ENCODE measurements at places on chromosomes 2 and 18.

DNA sequence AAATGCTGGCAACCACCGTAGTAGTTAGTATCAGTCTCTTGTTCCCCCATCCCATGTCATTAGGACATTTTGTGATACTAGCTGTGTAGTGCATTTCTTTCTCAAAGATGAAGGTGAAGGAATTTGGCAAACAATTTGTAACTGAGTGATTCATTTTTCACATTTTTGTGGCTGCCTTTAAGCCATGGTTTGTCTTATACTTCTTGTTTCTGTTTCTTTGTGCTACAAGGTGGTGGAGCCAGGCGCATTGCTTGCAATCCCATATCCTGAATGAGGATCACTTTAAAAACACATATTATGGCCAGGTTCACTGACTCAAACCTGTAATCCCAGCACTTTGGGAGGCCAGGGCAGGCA is 40.6 kb downstream of the GPD2 start:
- no peak for DNase-seq

GRCh38 chr18:76491776-76492668 is 3.0 kb downstream of the ZNF516 start:
- no peak for DNase-seq

DNA sequence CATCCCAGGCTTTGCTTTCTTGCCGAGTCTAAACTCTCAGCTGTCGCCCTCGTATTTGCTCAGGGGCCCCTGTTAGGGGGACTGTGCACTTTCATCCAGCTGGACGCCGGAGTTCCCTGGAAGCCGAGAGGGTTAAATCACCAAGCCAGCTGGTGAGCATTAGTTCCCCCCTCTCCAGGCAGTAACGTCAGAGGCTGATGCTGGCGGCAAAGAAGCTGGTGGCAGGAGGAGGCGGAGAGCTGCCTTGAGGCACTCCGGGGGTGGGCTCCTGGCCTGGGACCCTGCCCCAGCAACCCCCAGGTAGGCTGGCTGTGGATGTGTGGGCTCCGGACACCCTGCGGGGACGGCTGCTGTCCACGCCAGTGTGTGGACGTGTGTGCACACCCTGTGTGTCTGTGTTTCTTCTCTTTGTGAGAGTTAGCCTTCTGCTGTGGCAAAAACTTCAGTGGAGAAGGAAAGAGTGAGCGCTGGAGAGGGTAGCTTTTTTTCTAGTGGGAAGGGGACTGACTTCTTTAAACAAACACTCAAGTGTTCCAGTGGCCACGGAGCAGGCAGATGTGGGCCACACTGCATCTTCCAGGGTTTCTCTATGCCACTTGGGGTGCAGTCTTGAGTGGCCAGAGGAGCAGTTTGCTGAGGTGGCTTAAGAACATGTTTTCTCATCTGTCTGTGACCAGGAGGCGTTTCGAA is 84.7 kb downstream of the GLI2 start:
- peak; percentile 42 for DNase-seq

DNA sequence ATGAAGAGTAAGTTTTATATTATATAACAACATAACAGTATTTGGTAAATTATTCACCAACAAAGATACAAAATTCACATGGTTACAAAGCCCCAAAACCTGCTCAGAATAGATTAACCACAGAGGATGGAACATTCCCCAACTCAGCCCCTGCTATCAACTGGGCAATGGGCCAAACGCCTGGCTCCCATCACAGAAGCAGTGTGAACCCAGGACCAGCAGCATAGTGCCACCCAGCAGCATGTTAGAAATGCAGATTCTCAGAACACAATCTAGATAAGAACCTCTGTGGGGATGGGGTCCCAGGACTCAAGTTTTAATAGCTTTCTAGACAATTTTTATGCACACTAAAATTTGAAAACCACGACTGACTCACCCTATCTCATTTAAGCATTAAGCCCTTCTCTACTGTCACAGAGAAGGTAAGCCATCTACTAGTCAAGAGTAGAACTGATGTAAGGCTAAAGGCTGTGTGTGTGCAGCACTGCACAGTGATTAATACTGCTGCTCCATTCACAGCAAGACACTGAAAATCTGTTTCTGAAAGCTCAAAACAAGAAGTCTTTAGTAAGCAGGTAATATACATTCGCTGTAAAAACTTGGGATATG is 15.2 kb downstream of the AFG3L2 start:
- DNase-seq = no peak

DNA sequence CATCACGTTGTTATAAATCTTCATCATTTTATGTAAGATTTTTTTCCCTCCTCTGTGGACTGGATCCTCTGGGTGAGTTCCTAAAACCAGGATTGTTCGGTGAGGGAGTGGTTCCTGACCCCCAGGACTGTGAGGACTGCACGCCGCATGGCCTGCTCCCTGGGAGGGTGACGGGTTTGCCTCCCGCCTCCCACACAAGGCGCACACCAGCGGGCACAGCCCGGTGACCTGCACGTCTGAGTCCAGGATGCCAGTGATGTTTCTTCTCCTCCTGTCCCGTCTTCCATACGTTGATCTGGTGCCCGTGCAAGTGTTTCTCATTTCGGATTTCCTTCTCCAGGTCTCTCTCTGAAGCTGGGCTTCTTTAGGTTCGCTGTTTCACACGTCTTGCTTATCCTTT is 27.1 kb downstream of the CTDP1 start:
- DNase-seq = no peak

DNA sequence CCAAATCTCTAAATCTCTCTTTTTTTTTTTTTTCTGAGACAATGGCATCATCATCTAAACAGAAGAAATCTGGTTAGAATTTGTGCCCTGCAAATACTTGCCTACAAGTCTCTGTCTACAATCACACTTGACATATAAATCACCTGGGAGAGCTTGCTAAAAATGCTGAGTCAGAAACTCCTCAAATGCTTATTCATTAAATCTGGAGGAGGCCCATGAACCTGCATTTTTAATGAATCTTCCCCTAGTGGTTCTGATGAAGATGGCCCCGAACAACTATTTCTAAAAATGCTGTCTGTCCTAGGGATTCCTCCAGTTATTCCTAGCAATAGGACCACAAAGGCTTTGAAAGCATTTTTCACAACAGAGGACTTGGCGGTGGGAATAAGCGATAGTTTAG is 1.6 kb upstream of the CSRNP3 start:
- no peak for DNase-seq

GRCh38 chr2:8754106-8754776 is 72.4 kb downstream of the ID2 start:
- no peak for DNase-seq

GRCh38 chr2:28568036-28568435 is 72.2 kb downstream of the PLB1 start:
- no peak for DNase-seq

- DNase-seq = no peak
Observed at GRCh38 chr2:185316383-185316782, 422.2 kb upstream of the FSIP2 start.

- no peak for DNase-seq
Observed at GRCh38 chr2:102391565-102391964, 31.4 kb upstream of the IL18RAP start.

GRCh38 chr2:237877576-237878307 is 18.3 kb downstream of the RAMP1 start:
- no peak for DNase-seq

DNA sequence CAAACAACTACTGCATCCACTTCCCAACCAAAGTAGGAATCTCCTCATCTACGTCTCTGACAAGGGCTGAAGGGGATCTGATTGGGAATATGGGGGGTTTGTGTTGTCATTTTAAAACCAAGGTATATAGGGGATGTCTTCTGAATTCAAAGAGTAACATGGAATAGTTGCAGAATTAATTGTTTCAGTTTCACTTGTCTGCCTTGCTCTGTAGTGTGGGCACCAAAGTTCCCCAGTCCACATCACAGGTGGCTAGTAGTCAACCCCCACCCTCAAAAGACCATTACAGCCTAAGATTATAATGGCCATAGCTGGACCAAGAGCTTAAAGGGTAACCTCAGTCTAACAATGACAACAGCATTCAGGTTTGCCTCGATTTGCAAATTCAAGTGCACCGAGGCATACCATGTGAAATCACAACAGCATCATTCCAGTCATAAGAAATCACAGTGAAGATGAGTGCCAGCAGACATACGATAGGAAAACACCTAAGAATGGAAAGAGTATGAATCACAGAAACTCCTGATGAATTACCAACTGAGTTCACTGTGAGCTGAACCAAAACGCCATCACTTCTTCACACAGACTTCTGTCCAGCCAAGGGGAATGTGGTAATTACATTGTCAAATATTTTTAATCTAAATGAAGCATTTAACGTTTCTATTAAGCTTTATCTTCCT is 52.4 kb downstream of the MYO5B start:
- DNase-seq = no peak

DNA sequence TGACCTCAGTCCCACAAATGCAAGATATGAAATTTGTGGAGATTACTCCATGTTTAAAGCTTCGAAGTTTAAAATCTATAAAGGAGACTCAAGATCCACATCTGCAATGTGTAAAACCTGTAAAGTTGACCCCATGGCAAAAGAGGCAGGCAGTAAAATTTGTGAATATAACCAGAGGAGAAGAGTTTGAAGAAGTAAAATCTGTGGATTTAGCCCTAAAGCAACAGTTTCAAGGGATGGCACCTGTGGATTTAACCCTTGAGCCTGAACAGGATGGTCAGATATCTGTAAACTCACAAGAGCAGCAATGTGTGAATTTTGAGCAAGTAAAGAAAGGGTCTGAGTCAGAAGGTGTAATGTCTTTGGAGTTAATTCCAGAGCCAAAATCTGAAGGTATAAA is 11.2 kb upstream of the ZNF512 start:
- DNase-seq = no peak

- DNase-seq = no peak
Observed at GRCh38 chr2:167756446-167756845, 490.9 kb downstream of the STK39 start.

GRCh38 chr2:16117791-16118610 is 177.7 kb downstream of the MYCN start:
- DNase-seq = no peak

- no peak for DNase-seq
Observed at GRCh38 chr18:58762781-58763171, 91.5 kb downstream of the MALT1 start.

DNA sequence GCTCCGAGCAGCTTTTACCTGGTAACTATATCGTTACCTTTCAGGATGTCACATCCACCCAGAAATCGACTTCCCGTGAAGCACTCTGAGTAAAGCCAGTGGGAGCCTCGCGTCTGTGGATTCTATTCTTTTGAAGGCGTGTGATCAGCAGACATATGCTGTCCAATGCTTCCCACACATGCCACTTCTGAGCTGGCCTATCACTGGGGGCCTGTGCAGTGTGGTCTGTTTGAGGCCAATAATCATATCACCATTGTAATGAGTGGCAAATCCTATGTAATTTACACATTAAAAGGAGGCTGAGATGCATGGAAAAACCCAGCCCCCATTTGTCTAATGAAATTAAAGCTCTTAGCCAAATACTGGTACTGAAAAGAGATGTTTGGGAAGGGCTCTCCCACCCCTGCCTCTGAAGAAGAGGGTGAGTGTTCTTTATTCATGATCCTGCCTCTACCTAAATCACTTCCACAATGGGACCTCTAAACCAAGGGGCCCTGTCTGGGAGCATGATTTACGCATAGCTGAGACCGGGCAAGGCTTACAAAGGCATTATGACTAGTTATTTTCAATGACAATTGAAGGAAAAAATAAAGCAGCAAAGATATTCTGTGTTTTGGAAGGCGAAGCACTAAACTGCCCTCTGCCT is 686.8 kb downstream of the ZEB2 start:
- DNase-seq = no peak

DNA sequence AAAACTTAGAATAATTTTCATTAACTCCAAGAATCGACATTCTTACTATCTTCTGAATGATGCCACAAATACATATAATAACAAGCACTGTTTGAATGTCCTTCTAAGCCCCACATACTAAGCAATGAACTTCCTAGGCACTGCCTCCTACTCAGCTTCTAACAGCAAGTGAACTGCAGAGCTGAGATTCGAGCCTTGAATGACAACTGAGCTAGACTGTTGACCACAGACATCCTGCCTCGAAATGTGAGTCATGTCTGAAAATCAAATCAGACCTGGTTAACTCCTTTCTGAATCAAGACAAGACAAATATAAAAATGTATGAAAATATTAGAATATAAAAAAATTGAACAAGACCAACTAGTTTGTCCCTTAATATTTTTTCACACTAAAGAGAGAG is 108.1 kb downstream of the MYT1L start:
- DNase-seq = no peak

- no peak for DNase-seq
Observed at GRCh38 chr18:5350636-5351035, 55.1 kb upstream of the ZBTB14 start.

- no peak for DNase-seq
Observed at GRCh38 chr2:211157211-211157610, 600.8 kb downstream of the CPS1 start.

DNA sequence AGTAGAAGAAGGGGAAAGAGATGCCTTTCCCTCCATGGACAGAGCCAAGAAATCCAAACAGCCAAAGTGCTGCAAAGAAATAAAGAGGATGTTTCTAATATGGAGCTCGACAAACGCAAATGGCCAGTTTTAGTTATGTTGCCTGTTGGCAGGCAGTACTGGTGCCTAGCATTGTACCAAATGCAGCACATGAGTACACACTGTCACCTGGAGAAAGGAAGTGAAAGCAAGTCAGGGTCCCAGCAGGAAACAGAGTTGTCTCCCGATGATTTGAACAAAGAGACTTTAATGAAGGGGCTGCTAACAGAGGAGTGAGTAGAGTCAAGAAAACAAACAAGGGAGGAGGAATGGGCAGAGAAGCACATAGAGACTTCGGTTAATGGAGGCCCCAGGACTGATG is 623.0 kb downstream of the BCL11A start:
- DNase-seq = no peak

DNA sequence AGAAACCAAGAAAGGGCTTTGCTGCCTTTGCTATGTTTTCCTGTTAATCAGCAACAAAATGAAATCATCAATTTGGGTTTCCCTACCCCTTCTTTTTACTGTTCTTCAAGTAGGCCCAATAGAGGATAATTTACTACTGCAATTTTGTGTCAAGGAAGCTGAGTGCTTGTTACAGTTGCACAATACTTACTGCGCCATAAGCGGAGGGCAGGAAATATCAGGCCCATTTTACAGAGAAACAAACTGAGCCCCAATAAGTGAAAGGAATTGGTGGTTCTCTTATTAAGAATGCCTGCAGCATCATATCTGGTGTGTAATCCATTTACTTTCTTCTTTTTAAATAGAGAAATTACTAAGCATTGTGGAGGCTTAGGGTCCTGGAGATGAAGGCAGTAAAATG is 9.3 kb upstream of the LBH start:
- DNase-seq = no peak

- DNase-seq = no peak
Observed at GRCh38 chr2:65549631-65550030, 117.2 kb upstream of the SPRED2 start.

DNA sequence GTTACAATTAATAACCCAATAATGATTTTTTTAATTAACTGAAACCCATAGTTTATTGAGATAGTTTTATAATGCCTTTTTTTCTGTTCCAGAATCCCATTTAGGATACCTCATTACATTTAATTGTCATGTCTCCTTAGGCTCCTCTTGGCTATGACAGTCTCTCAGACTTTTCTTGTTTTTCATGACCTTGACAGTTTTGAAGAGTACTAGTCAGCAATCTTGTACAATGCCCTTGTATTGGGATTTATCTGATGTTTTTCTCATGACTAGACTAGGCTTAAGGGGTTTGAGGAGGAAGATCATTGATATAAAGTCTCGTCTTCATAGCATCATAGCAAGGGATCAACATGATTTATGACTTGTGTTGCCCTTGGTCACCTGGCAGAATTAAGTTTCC is 72.4 kb downstream of the PPP1R1C start:
- DNase-seq = no peak

GRCh38 chr2:39020383-39020782 is 100.5 kb downstream of the SOS1 start:
- no peak for DNase-seq

Measured in GM04504 (cell line).